ENCODE measurements at places on chromosomes 5 and 9.

- DNase-seq, result no peak
These were observed 1037.3 kb upstream of the CDH6 start for GRCh38 chr5:30156156-30156555.

DNA sequence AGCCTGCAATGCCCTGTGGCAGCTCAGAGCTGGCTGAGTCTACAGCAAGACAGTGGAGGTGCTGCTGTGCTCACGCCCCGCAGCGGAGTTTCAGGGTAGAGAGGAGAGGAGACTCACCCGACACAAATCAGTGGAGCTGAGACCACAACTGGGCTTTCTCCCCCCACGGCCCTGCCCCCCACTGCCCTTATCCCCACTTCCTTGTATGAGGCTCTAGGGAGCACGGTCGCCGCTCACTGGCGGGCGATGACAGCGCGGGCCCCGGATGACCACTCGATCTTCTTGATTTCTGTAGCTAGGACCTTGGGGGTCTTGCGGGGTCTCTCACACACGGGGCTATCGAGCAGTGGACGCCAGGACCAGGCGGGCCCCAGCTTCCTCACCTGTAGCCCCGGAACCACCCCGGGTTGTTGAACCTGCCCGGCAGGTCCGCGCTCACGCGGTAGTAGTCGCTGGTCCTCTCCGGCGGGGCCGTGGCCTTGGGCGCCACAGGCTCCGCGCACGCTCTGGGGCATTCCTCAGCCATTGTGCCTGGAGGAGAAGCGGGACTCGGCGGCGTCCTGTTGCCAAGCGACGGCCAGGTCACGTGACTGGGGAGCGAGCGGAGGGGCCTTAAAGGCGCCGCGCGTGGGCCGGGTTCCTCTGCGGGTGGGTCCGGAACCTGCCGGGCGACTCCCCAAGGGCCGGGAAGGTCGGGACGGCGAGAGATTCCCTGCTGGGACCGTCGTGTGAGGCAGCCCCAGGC lies 984 bp upstream of the MRPS2 start:
- peak; percentile 4 for DNase-seq

DNA sequence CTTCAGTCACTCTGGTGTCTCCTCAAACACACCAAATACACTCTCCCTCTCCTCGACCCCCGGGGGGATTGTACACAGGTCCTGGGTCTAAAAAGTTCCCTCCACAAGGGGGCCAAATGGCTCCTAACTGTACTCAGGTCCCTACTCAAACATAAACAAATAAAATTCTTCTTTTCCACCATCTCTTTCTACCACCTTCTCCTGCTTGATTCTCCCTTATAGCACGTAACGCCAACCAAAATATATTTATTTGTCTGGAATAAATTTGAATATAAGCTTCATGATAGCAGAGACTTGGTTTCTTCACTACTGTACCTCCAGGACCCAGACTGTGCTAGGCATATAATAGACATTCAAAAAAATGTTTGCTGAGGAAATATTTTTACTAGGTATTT lies 21.4 kb downstream of the ZNF608 start:
- DNase-seq, result no peak

DNA sequence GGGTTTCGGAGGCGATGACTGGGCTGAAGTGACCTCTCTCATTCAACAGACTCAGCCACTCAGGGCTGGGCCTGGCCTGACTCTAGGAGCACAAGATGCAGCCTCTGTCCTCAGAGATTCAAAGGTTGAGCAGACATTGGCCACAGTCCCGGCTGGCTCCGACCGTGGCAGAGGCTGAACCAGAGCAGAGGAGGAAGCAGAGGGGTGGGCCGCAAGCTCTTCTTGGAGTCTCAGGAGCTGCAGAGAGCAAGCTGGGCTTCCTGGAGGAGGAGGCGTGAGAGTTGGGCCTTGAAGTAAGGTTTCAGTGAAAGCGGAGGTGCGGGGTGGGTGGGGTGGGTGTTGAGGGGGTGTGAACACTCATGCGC lies 37.6 kb downstream of the ALG2 start:
- no peak for DNase-seq

GRCh38 chr5:63141591-63141990 lies 563.0 kb downstream of the LRRC70 start:
- no peak for DNase-seq

- DNase-seq, result no peak
These were observed 163.8 kb upstream of the RFX3 start for GRCh38 chr9:3689555-3689954.

DNA sequence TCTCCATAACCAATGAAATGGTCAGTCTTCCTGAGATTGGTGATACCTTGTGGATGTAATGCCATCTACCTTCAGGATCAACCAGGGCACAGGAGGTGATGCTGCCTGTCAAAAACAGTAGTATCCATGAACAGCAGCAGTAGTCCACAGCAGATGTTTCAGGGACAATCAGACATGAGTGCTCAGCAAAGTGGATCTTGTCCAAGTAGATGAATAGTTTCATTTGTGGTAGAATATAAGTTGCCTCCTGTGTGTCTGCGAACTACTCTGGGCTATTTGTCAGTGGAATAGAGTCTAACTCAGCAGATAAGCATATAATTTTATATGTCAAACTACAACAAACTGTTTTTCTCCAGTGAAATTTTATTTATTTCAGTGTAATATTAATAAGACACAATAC lies 1860.1 kb upstream of the ACO1 start:
- no peak for DNase-seq

Measured in NCI-H1694 treated with DMSO at 0.1 percent for 48 hours (cell line).